Activated T-helper 1 cell treated with anti-CD3 and anti-CD28 coated beads, Interleukin-2, amount 50 U/mL, for 16 hours (primary cell): ENCODE measurements at places on chromosomes 3 and 15.

DNA sequence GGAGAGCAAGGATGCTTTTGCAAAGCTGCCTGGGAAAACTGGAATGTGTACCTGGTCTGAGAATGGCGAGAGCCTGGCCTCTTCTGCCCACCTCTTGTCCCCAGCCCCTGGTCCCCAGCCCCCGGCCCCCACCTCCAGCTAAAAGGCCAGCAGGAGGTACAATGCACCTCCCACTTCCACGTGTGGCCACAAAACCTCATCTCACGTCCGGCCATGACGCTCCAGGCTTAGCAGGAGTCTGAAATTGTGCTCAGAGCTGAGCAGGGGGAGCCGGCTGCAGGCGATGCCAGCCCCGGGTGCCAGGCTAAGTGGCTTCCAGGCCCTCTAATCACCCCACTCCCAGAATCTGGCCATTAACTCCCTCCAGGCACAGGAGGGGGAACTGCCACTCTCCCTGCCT is 83.1 kb upstream of the PRR20G start:
- no peak for DNase-seq

GRCh38 chr15:45799508-45799907 is 164.7 kb downstream of the SQOR start:
- no peak for DNase-seq

DNA sequence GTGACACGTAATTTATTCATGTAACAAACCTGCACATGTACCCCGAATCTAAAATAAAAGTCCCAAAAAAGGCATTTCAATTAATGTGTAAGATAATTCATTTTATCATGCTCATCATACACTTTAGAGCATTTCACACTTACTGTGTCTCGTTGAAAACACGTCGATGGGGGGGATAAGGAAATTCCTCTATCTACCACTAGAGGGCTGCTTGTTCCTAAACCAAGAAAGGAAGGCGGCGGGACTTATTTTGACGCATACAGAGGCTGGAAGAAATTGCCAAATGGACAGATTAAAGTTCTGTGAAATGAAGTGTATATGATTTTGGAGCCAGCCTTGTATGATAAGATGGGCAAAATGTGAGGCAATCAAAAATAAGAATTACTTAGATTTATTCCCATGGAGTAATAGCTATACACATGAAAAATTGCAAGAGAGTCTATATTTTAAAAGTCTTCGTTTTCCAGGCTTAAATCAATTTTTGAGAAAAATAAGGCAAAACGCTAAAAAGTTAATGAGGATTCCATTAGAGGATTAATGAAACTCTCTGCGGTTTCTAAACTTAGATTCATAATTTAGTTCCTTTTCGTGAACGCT is 346.8 kb downstream of the CNTN3 start:
- DNase-seq = no peak

DNA sequence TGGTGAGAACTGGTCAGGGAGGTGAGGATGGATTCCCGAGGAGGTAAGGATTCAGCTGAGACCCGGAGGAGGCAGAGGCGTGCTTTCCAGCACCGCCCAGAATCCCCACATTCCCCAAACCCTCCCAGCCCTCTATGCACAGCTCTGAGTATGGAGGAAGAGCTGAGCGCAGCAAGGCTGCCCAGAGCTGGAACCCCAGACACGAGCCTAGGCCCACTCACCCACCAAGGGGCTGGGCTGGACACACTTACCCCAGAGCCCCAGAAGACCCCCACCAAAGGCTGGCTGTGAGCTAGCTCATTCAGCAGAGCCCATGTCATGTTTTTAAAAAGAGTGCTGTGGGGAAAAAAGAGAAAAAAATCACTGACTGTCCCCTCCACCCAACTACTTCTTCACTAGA is 271.5 kb downstream of the XXYLT1 start:
- DNase-seq = no peak

DNA sequence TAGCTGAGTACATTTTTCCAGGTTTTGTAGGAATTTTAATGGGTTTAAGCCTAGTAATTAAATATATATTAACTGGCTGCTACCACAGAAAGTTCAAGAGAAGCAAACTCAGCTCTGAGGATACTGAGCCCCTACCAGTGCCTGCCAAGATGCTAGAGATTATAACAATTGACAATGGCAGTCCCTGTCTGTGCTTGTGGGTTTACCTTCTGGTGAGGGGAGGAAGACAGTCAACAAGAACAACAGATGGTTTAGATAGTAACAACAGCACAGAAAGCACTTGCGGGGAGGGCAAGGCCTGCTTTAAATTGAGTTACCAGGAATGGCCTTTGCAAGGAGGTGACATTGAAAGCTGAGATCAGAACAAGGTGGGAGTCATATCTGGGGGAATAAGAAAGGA is 56.6 kb upstream of the ARHGEF3 start:
- no peak for DNase-seq

- no peak for DNase-seq
Measured at GRCh38 chr3:193982258-193982659, 153.7 kb upstream of the HES1 start.

DNA sequence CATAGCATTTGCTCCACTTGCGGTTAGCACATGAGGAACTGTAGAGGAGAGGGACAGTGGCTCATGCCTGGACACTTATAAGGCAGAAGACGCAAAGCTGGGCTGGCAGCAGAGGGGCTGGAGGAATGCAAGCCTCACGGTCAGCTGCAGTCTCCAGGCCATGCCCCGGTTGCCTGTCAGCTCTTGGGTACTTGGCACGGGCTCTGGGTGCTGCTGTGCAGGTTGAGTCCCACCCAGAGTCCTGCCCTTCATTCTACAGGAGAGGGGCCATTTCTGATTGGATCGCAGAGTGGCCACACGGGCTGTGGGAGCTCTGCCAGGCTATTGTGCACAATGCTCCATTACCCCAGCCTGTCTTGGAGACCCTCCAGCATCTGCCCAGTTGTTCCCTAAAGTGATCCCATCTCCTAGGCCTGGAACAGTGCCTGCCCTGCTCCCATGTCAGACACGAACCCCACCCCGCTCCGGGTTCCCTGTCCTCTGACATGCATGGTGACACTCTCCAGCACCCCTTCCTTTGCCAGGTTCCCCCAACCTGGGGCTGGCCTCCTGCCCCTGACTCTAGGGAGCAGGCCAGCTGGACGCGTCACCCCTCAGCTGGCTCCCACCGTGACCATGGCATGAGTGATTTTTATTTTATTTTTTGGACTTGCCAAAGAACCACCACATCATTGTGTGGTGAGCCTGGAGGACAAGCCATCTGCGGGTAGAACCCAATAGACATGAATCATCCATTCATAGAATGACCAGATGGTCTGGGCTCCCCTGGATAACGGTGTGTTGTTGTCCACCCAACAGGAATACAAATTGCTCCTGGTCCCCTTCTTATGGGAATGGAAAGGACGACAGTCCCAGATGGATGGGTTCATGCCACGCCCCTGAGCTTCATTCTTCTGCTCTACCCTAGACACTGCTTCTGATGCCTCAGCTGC is 51.0 kb upstream of the KLF13 start:
- no peak for DNase-seq

GRCh38 chr15:88106074-88106473 is 150.5 kb downstream of the NTRK3 start:
- no peak for DNase-seq

GRCh38 chr15:96974761-96975160 is 644.3 kb downstream of the NR2F2 start:
- no peak for DNase-seq

- DNase-seq = no peak
Measured at GRCh38 chr15:38613085-38613484, 48.5 kb upstream of the RASGRP1 start.

DNA sequence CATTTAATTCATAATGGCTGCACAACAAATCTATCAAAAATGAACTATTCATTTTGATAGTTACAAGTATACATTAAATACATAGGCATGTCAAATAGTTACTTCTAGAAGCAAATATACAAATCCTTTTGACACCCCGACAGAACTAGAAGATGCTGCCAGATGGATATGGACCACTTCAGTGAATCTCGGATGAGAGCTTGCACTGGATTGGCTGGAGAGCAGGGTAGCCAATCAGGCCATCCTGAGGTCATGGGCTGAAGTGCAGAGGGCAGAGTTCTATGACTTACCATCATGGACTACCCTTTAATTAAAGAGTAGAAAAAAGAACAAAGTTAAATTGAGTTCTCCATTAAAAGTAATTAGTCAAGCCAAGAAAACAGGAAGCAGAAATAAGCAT is 8.3 kb downstream of the CCNL1 start:
- no peak for DNase-seq

DNA sequence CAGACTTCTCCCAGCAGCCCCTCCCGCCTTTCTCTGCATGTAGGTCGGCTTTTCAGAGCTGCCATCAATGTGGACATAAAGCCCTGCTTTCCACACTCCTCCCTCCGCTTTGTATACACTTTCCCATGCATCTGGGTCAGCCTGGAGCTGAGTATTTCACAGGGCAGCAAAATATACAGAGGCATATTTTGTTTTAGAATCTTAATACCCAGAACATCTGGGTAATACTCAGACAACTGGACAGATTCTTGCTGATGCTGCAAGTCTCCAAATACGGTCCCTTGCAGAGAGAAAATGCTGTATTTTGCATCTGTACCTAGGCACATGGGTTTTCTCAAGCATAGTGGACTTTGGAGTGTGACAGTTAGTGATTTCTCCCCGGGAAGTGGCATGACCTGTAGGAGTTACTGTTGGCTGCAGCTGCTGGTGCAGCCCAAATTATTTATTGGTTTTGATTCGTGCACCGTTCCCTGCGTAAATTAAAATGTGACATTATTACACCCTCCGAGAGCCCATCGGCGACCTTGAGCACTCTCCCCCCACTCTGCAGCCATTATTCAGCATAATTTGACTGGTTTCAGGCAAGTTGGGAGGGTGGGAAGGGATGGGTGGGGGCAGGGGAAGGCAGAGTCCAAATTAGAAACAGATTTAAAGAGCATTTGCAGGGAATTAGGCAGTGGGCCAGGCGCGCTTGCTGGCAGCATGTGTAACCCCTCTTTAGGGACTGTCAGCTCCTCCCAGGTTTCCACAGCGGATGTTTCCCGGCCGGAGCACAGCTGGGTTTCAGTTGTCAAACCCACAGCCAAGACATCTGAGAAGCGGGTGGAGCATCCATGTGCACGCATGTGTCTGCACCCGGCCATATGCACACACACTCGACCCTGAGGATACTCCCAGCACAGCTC is 100.8 kb downstream of the CPN2 start:
- no peak for DNase-seq

GRCh38 chr15:65421360-65422215 is 1.2 kb downstream of the IGDCC4 start:
- no peak for DNase-seq

- no peak for DNase-seq
Measured at GRCh38 chr3:13096356-13096755, 23.1 kb upstream of the IQSEC1 start.

DNA sequence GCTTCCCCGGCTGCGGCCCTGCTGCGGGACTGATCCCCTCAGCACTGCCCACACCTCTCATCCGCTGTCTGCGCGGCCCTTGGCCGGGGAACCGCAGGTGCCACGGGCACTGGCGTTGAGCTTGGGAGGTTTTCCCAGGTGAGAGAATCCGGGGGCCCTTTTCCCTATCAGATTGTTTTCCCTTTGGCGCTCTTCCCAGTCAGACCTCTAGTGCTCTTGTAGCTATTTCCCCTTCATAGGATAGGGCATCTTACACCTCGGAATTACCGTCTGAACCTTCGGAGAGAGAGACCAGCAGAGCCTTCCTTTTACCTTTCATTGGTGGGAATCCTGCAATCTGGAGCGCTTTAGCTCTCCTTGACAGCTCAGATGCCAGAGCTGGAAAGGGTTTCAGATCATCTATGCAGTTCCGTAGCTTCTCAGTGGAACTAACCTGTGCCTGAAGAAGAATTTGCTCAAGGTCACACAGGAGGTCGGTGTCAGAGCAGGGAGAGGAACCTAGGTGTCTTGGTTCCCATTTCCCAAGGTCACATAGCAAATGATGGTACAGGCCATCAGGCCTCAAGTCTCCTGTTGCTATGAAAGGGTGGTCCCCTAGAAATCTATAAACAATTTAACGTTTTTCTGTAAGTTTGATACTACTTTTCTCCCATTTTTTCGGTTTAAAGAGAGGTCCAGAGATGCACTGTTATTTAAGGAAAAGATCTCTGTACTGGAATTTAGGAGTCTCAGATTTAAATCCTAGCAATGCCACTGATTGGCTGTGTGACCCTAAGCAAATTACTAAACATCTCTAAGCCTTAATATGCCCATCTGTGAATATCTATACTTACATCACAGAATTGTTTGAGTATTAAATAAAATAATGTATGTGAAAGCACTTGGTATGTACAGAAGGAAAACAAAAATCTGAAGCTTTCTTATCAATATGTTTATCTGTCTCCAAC is 916 bp downstream of the IDH3A start:
- DNase-seq = no peak

DNA sequence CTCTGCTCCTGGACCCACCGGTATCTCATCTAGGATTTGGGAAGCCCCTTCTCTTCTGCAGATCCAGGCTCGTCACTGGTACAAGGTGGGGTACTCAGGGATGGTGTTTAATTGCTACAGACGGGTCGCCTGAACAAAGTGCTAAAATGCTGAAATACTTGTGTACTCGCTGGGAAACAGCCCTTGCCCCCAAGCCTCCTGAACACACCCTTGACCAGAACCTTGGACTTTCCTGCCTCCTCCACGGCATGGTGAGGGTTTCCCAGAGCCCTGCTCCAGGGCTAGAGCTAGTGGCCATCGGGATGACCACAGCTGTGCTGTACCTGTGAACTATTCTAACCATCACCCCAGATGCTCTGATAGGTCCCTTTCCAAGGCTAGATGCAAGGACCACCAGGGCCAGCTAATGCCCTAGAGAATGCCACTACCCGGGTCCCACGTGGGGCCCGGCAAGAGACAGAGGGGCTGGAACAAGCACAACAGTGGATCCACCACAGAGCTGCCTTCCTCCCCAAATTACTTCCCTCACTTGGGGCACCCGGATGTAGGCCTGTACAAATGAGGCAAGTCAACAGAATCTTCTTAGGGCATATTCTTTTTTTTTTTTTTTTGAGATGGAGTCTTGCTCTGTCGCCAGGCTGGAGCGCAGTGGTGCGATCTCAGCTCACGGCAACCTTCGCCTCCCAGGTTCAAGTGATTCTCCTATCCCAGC is 267.3 kb downstream of the FOXP1 start:
- DNase-seq = no peak

DNA sequence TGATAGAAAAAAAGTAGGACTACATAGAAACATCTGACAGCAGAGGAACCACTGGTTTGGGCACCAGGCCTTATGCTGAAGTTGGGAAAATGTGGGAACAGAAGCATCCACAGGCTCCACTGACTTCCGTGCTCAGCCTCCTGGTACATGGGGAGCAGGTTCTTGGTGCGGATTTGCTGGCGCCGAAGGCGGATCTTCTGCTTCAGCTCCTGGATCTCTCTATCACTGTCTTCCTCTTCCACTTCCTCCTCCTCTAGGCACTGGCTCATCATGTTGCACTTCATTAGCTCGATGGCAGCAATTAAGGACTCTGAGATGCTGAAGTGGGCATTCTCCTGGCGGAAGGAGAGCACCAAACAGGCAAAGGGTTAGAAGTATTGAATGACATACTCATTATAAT is 42.5 kb downstream of the RUBCN start:
- no peak for DNase-seq

- DNase-seq = no peak
Measured at GRCh38 chr3:154113609-154114008, 7.6 kb upstream of the ARHGEF26 start.

- no peak for DNase-seq
Measured at GRCh38 chr3:135771760-135772159, 193.8 kb upstream of the PPP2R3A start.
